Activated T-cell treated with anti-CD3 and anti-CD28 coated beads, Interleukin-2, amount 50 U/mL, for 24 hours (primary cell): ENCODE measurements at places on chromosomes 3 and 15.

DNA sequence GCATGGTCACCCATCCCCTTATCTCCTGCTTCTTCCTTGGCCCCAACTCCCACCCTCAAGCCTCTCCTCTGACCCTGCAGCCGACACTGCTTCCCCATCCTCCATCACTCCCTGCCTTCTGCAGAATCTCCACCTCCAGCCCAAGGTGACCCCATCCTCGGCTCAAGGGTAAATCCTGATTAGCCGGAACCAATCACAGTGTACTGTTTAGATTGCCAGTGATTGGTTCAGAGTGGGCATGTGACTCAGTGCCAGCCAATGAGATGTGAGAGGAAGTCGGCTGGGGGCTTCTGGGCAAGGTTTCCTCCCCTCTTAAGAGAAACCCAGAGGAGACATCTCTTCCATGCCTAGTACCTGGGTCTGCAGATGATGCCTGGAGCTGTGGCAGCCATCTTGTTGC, 10.3 kb downstream of the CACNA2D2 start:
- H3K27me3 ChIP-seq: no peaks in the 10 kb centered on the region
- no peaks in the 10 kb centered on the region for H3K36me3 ChIP-seq
- DNase-seq: no peak
- H3K4me1 ChIP-seq: peaks cover 9% of the 10 kb centered on the region

- no peak overlapping the region for H3K4me3 ChIP-seq
- H3K27ac ChIP-seq: no peak overlapping the region
- no peaks in the 10 kb centered on the region for H3K27me3 ChIP-seq
- DNase-seq: no peak
- no peaks in the 10 kb centered on the region for H3K4me1 ChIP-seq
- no peaks in the 10 kb centered on the region for H3K36me3 ChIP-seq
These were observed 698.5 kb downstream of the OTOL1 start for GRCh38 chr3:162195147-162195546.

GRCh38 chr15:40150163-40150925, 10.5 kb upstream of the BUB1B start:
- no peaks in the 10 kb centered on the region for H3K4me1 ChIP-seq
- H3K27ac ChIP-seq: no peak overlapping the region
- no peak overlapping the region for H3K4me3 ChIP-seq
- no peak for DNase-seq
- no peaks in the 10 kb centered on the region for H3K36me3 ChIP-seq

GRCh38 chr15:101045236-101045646, 126.1 kb downstream of the LRRK1 start:
- H3K4me3 ChIP-seq: no peak overlapping the region
- H3K4me1 ChIP-seq: no peaks in the 10 kb centered on the region
- H3K27me3 ChIP-seq: peaks cover 31% of the 10 kb centered on the region
- no peaks in the 10 kb centered on the region for H3K36me3 ChIP-seq
- no peak for DNase-seq
- H3K27ac ChIP-seq: no peak overlapping the region

- no peaks in the 10 kb centered on the region for H3K4me1 ChIP-seq
- H3K4me3 ChIP-seq: no peak overlapping the region
- no peak for DNase-seq
- no peak overlapping the region for H3K27ac ChIP-seq
- H3K36me3 ChIP-seq: no peaks in the 10 kb centered on the region
These were observed 457.1 kb downstream of the SQOR start for GRCh38 chr15:46091860-46092450.

DNA sequence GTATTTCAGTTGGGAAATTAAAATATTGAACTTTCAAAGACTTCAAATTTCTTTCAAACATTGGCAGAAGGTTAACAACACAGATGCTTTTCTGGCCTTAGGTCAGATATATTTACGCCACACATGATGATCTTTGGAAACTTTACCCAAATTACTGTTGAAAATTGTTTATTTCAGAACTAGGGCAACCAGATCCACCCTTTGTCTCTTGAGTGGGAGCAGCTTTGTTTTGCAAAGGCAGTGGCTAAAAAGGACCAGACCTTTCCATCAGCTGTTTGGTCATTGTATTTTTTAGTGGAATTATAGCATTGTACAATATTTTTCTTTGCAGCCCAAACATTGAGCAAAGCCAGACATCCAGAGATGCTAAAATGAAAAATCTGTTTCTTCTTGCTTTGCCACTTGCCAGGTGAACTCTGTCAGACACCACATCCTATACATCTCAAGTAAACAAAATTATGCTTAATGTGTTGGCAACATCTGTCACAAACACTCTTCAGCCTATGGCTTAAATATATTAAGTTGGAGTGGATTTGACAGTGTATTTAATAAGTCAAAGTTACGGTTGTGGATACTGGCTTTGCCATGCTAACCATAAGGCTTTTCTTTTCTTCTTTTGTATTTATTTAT, 651.9 kb downstream of the RBMS3 start:
- no peak overlapping the region for H3K4me3 ChIP-seq
- peaks cover 11% of the 10 kb centered on the region for H3K4me1 ChIP-seq
- no peaks in the 10 kb centered on the region for H3K36me3 ChIP-seq

- no peak overlapping the region for H3K27ac ChIP-seq
- H3K4me3 ChIP-seq: no peak overlapping the region
- H3K27me3 ChIP-seq: no peaks in the 10 kb centered on the region
- no peaks in the 10 kb centered on the region for H3K36me3 ChIP-seq
- no peak for DNase-seq
- no peaks in the 10 kb centered on the region for H3K4me1 ChIP-seq
These were observed 627.1 kb downstream of the MCTP2 start for GRCh38 chr15:94858449-94858848.

DNA sequence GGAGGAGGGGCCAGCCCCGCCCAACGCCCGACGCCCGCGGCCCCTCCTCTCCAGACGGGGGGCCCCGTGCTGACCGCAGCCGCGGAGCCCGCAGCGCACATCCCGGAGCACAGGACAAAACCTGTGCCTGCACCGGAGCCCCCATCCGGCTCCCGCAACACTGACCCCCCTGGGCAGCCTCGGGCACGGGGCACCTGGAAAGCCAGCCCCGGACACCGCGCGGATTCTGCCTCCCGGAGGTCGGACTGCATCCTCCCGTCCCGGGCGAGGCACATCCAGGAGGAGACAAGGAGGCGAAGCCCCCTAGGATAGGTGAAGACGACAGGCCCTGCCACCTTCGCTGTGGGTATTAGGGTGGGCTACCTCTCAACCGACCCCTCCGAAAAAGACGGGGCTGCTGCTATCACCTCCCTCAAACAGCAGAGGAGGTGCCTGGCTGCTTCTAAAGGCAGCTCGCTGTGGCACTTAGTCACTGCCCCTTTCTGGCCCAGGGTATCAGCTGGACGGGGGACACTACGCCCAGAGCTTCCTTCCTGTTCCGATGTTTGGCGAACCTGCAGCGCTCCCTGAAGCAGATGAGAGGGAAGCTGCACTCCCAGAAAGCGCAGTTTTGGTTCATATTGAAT, 10.6 kb downstream of the XXYLT1 start:
- H3K4me1 ChIP-seq: peaks cover 27% of the 10 kb centered on the region
- H3K4me3 ChIP-seq: peak overlapping the region; percentile 72
- DNase-seq: no peak
- H3K36me3 ChIP-seq: peaks cover 16% of the 10 kb centered on the region
- no peak overlapping the region for H3K27ac ChIP-seq

DNA sequence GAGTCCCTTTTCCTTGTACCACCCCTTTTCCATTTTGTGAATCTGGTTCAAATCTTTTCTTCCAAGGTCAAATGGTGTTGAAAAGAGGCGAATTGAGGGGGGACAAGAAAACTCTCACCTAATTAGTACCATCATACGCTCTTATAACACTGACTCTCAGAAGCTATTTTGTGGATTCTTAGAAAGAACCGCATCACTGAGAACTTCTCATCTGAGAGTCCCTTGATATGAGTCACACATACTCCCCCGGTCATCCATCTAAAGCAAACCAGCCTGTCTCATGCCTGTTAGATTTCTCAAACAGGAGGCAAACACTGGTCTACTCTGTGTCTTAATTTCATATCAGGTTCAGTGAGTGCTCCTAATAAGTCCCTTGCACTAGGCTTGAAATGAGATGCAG, 76.5 kb upstream of the SPRED1 start:
- H3K36me3 ChIP-seq: no peaks in the 10 kb centered on the region
- H3K4me1 ChIP-seq: no peaks in the 10 kb centered on the region
- DNase-seq: no peak
- H3K27ac ChIP-seq: no peak overlapping the region
- peaks cover 45% of the 10 kb centered on the region for H3K27me3 ChIP-seq

GRCh38 chr3:132325103-132325606, 7.9 kb downstream of the ACP3 start:
- no peaks in the 10 kb centered on the region for H3K4me1 ChIP-seq
- H3K27ac ChIP-seq: no peak overlapping the region
- H3K36me3 ChIP-seq: no peaks in the 10 kb centered on the region
- DNase-seq: no peak
- no peak overlapping the region for H3K4me3 ChIP-seq
- peaks cover 20% of the 10 kb centered on the region for H3K27me3 ChIP-seq

GRCh38 chr3:59338934-59339333, 289.1 kb upstream of the CFAP20DC start:
- H3K4me3 ChIP-seq: no peak overlapping the region
- H3K27me3 ChIP-seq: no peaks in the 10 kb centered on the region
- H3K36me3 ChIP-seq: no peaks in the 10 kb centered on the region
- no peak overlapping the region for H3K27ac ChIP-seq

DNA sequence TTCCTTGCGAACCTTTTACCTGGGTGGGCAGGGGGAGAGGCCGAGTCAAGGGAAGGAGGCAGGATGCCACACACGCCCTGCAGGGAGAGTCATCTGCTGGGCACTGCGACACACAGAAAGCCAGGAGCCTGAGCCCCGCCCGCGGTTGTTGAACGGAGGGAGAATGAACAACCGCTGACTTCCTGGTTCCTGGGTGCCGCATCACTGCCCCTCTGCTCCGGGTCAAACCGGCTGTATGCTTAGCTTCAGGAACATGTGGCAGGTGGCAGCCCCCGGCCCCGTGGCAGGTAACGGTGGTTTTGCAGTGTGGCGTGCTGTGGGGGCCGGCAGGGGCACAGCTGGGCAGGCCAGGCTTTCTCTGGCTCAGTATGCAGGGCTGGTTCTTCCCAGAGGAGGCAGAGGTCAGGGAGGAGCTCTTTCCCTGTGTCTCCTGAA, 33.4 kb downstream of the APBA2 start:
- H3K4me1 ChIP-seq: peaks cover 60% of the 10 kb centered on the region
- H3K27ac ChIP-seq: peak overlapping the region; percentile 82
- DNase-seq: peak; percentile 63
- peaks cover 23% of the 10 kb centered on the region for H3K36me3 ChIP-seq
